ENCODE measurements at places on chromosomes 3 and 15.

DNA sequence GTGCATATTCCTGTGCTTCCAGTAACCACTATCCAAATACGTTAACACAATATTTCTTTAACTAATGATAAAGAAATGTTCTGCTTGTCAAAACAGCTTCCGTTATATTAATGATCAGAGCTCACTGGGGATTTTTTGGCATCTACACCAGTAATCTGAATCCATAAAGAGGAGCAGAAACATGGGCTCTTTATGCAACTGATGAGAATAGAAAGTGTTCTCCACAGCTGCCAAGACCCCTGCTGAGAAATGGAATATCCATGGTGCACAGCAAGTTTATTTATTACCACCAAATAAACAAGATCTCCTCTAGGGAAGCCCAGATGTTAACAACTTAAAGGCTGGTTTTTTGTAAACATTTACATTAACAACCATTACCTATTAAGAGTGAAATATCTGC, 54.5 kb downstream of the ALDH1A2 start:
- H3K27me3 ChIP-seq = no peaks in the 10 kb centered on the region
- no peaks in the 10 kb centered on the region for H3K4me1 ChIP-seq
- H3K27ac ChIP-seq = no peak overlapping the region
- no peak for DNase-seq
- H3K36me3 ChIP-seq = no peaks in the 10 kb centered on the region
- H3K4me3 ChIP-seq = no peak overlapping the region

- no peak overlapping the region for H3K27ac ChIP-seq
- H3K4me1 ChIP-seq = peaks cover 6% of the 10 kb centered on the region
- H3K36me3 ChIP-seq = no peaks in the 10 kb centered on the region
- DNase-seq = no peak
- H3K27me3 ChIP-seq = no peaks in the 10 kb centered on the region
Measured at GRCh38 chr3:35383216-35383615, 256.1 kb upstream of the ARPP21 start.

- no peak overlapping the region for H3K27ac ChIP-seq
- no peaks in the 10 kb centered on the region for H3K27me3 ChIP-seq
- H3K36me3 ChIP-seq = no peaks in the 10 kb centered on the region
- DNase-seq = no peak
Measured at GRCh38 chr3:151460228-151460627, 633 bp downstream of the IGSF10 start.

- no peaks in the 10 kb centered on the region for H3K36me3 ChIP-seq
- H3K4me1 ChIP-seq = no peaks in the 10 kb centered on the region
- H3K27ac ChIP-seq = no peak overlapping the region
- H3K27me3 ChIP-seq = no peaks in the 10 kb centered on the region
Measured at GRCh38 chr3:31055757-31056156, 161.3 kb upstream of the GADL1 start.

DNA sequence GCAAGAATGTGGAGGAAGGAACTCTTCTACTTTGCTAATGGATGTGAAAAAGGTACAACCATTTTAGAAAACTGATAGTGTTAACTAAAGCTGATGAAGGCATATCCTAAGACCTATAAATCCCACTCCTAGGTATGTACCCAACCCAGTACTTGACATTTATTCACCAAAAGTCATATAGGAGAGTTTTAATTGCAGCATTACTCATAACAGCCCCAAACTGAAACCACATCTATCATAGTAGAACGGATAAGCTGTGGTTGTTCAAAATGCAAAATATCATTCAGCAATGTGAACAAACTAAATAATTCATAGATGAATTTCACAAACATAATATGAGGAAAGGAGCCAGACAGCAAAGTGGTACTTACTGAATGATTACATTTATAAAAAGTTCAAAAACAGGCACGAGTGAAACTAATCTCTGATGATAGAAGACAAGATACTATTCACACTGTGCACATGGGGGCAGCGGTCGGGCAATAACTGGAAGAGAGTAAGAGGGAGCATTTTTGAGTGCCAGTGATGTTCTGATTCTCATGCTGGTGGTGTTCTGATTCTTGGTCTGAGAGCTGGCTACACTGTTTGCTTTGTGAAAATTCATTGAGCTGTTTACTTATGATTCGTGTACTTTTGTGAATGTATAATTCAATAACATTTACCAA, 34.3 kb downstream of the GOLIM4 start:
- no peak overlapping the region for H3K27ac ChIP-seq
- H3K4me3 ChIP-seq = no peak overlapping the region
- DNase-seq = no peak
- no peaks in the 10 kb centered on the region for H3K36me3 ChIP-seq
- H3K27me3 ChIP-seq = no peaks in the 10 kb centered on the region
- H3K4me1 ChIP-seq = no peaks in the 10 kb centered on the region

GRCh38 chr3:54819946-54820345, 107.9 kb downstream of the LRTM1 start:
- DNase-seq = no peak
- H3K4me1 ChIP-seq = no peaks in the 10 kb centered on the region
- no peaks in the 10 kb centered on the region for H3K27me3 ChIP-seq
- no peaks in the 10 kb centered on the region for H3K36me3 ChIP-seq
- H3K27ac ChIP-seq = no peak overlapping the region

DNA sequence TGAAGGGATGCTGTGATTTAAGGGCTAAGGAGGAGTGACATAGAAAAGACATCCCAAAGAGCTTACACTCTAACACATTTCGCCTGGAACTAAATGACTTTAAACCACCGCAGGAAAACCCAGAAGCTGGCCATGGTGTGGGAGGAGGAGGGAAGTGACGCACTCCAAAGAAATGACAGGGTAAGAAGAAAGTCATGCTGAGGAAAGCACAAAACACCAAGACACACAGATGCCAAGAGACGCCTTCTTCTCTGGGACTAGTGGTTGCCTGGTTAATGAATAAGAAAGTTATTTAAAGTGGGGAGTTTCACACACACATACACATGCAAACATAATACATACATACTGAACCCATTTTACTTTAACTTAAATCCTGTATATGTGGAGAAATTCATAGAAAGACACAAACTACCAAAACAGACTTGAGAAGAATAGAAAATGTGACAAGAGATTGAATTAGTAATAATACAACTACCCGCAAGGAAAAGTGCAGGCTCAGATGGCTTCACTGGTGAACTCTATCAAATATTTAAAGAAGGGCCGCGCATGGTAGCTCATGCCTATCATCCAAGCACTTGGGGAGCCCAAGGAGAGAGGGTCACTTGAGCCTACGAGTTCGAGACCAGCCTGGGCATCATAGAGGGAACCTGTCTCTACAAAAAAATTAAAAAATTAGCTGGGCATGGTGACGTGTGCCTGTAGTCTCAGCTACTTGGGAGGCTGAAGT, 125.5 kb downstream of the NSMCE3 start:
- no peaks in the 10 kb centered on the region for H3K4me1 ChIP-seq
- no peaks in the 10 kb centered on the region for H3K27me3 ChIP-seq
- H3K36me3 ChIP-seq = no peaks in the 10 kb centered on the region
- DNase-seq = no peak
- H3K27ac ChIP-seq = no peak overlapping the region
- no peak overlapping the region for H3K4me3 ChIP-seq

- H3K4me3 ChIP-seq = peak overlapping the region; percentile 49
- no peaks in the 10 kb centered on the region for H3K27me3 ChIP-seq
- no peaks in the 10 kb centered on the region for H3K36me3 ChIP-seq
- H3K27ac ChIP-seq = no peak overlapping the region
- peak; percentile 79 for DNase-seq
Measured at GRCh38 chr15:82647835-82648256, 683 bp upstream of the CPEB1 start.

- DNase-seq = no peak
- no peaks in the 10 kb centered on the region for H3K36me3 ChIP-seq
- H3K4me1 ChIP-seq = no peaks in the 10 kb centered on the region
Measured at GRCh38 chr3:51974277-51974962, 444 bp upstream of the ABHD14A start.

GRCh38 chr3:191131305-191131704, 67.7 kb upstream of the OSTN start:
- no peaks in the 10 kb centered on the region for H3K27me3 ChIP-seq
- no peak for DNase-seq
- no peaks in the 10 kb centered on the region for H3K4me1 ChIP-seq
- H3K27ac ChIP-seq = no peak overlapping the region
- H3K36me3 ChIP-seq = no peaks in the 10 kb centered on the region

DNA sequence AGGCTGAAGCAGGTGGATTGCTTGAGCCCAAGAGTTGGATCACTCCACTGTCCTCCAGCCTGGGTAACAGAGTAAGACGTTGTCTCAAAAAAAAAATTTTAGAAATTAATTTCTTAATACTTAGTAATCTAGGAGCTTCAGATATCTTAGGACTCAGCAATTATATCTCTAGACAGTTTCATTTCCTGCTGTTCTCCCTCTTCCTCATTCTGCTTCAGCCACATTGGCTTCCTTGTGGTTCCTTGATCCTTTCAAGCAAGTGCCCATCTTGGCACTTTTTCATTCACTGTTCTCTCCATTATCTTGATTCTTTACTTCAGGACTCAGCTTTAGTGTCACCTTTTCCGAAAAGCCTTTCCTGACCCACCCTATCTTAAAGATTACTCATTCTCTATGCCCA, 22.5 kb downstream of the TMEM202 start:
- H3K36me3 ChIP-seq = no peaks in the 10 kb centered on the region
- no peak overlapping the region for H3K4me3 ChIP-seq
- H3K27me3 ChIP-seq = no peaks in the 10 kb centered on the region
- H3K4me1 ChIP-seq = no peaks in the 10 kb centered on the region

- H3K36me3 ChIP-seq = peaks cover 1% of the 10 kb centered on the region
- H3K27me3 ChIP-seq = no peaks in the 10 kb centered on the region
- H3K27ac ChIP-seq = no peak overlapping the region
Measured at GRCh38 chr15:67543348-67543718, 830 bp downstream of the MAP2K5 start.

DNA sequence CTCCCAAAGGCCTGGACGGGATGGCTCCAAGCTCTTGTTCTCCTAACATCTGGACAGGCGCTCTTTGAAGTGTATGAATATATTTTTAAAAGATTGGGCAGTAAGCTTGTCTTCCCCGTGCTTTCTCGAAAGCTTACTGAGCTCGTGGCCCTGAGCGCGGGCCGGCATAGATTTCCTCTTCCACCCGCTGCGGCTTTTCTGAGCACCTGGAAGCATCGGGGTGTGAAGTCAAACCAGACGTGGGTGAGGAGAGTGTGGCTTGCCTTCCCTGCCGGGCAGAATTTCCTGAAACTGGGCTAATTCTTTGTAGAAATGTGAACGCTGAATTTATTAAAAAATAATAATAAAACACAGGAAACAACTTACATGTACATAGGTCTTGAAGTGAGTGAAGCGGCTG, 25.9 kb downstream of the GPR160 start:
- no peak overlapping the region for H3K4me3 ChIP-seq
- no peak overlapping the region for H3K27ac ChIP-seq
- H3K4me1 ChIP-seq = no peaks in the 10 kb centered on the region

- no peaks in the 10 kb centered on the region for H3K27me3 ChIP-seq
- no peak overlapping the region for H3K4me3 ChIP-seq
- DNase-seq = no peak
Measured at GRCh38 chr3:62318365-62318751, 55.0 kb downstream of the FEZF2 start.

GRCh38 chr3:44926172-44926571, 49.8 kb downstream of the ZDHHC3 start:
- no peaks in the 10 kb centered on the region for H3K4me1 ChIP-seq
- H3K27ac ChIP-seq = no peak overlapping the region
- no peaks in the 10 kb centered on the region for H3K27me3 ChIP-seq
- DNase-seq = no peak

- DNase-seq = no peak
- H3K4me3 ChIP-seq = no peak overlapping the region
- H3K36me3 ChIP-seq = no peaks in the 10 kb centered on the region
- no peaks in the 10 kb centered on the region for H3K4me1 ChIP-seq
- H3K27ac ChIP-seq = no peak overlapping the region
- peaks cover 2% of the 10 kb centered on the region for H3K27me3 ChIP-seq
Measured at GRCh38 chr3:134737516-134737915, 57.5 kb upstream of the EPHB1 start.

- no peak for DNase-seq
- H3K4me1 ChIP-seq = no peaks in the 10 kb centered on the region
- no peaks in the 10 kb centered on the region for H3K27me3 ChIP-seq
- H3K36me3 ChIP-seq = no peaks in the 10 kb centered on the region
- no peak overlapping the region for H3K27ac ChIP-seq
Measured at GRCh38 chr3:6229778-6230410, 631.0 kb upstream of the GRM7 start.

DNA sequence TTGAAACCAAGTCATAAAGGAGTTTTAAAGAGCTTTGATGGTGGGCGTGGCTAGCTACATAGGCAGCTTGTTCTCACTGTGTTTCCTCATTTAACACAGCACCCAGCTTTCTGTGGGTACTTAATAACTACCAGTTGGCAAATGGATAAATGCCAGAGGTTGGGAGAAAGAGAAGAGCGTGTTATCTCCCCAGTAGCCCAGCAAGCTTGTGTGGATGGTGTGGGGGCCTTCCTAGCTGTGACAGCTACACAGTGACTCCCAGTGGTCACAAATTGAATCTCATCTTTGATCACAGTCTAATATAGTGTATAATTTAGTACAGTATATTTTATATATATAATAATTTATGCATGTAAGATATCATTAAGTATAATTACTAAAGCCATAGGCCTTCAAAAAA, 984.1 kb downstream of the EPHA3 start:
- H3K4me3 ChIP-seq = no peak overlapping the region
- no peaks in the 10 kb centered on the region for H3K36me3 ChIP-seq
- no peak overlapping the region for H3K27ac ChIP-seq

DNA sequence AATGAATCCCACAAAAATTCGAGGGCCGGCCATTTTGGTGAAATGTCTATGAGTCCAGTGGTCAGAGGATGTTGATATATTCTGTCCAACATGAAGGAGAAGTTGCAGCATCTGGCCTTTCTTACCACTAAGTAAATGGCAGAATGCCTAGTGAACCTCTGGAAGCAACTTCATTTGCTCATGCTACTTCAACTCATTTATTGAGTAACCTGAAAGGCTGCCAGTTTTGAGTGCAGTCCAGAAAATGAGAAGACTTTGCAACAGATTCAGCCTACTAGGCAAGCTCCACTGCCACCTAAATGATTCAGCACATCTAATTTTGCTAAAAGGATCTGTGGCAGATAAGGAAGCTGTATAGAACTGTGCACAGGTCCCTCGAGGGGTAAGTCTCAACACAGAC, 265.0 kb downstream of the OPA1 start:
- no peak for DNase-seq
- H3K4me3 ChIP-seq = no peak overlapping the region
- H3K27me3 ChIP-seq = no peaks in the 10 kb centered on the region
- H3K4me1 ChIP-seq = no peaks in the 10 kb centered on the region

DNA sequence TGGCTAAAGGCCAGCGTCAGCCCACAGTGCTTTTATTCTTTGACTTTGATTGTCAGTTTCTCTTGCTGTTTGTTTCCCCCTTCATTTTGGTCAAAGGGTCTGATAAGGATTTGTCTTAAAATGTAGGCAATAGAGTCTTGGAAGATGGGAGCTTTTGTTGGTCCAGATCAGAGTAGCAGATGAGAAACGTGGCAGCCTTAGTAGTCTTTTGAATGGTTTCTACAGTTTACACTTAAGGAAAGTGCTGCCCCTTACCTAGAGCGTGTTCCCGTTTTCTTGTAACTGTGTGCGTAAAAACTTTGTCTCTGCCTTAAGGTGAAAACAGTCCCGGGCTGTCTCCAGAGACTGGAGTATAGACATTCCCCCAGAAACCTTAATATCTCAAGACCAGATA, 630 bp downstream of the LXN start:
- H3K36me3 ChIP-seq = peaks cover 2% of the 10 kb centered on the region
- no peaks in the 10 kb centered on the region for H3K4me1 ChIP-seq
- no peaks in the 10 kb centered on the region for H3K27me3 ChIP-seq
- H3K27ac ChIP-seq = no peak overlapping the region

- no peaks in the 10 kb centered on the region for H3K36me3 ChIP-seq
- H3K27me3 ChIP-seq = no peaks in the 10 kb centered on the region
- no peak for DNase-seq
- no peak overlapping the region for H3K27ac ChIP-seq
Measured at GRCh38 chr3:119148493-119149180, 2.7 kb downstream of the TEX55 start.

All from aorta (tissue), 5 donors.